ENCODE measurements at places on chromosomes 7 and 10.

- DNase-seq, result no peak
These were observed 952.2 kb downstream of the CNTNAP2 start for GRCh38 chr7:147068842-147069241.

- no peak for DNase-seq
These were observed 70.0 kb upstream of the ZMIZ2 start for GRCh38 chr7:44678471-44679179.

DNA sequence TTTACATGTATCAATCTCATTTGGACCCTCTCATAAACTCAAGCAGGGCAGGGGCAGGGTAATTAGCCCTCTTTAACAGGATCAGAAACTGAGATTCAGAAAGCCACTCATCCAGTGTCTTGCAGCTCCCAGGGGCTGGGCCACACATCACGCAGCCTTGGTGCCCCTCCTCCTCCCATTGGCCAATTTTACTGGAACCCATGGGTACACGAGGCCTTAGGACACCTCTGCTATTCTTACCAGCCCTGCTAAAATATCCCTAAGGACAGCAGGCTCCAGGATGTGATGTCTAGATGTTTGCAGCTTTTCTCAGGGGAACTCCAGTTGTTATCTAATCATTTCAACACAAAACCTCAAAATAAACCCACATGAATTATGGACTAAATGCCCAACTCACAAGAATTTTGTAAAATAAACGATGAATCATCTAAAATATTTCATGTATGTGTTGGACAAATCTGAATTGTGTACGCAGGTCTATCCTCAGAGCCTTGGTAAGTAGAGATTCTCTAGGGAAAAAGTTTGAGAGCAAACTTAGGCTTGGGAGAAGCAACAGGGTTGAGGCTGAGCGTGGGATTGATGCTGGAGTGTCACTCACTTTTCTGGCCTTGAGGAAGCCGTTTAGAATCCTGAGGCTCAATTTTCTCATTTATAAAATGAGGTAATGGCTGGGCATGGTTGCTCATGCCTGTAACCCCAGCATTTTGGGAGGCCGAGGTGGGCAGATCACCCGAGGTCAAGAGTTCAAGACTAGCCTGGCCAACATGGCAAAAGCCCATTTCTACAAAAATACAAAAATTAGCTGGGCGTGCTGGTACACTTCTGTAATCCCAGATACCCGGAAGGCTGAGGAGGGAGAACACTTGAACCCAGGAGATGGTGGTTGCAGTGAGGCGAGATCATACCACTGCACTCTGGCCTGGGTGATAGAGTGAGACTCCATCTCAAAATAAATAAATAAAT lies 69.7 kb upstream of the TNS3 start:
- DNase-seq, result no peak

DNA sequence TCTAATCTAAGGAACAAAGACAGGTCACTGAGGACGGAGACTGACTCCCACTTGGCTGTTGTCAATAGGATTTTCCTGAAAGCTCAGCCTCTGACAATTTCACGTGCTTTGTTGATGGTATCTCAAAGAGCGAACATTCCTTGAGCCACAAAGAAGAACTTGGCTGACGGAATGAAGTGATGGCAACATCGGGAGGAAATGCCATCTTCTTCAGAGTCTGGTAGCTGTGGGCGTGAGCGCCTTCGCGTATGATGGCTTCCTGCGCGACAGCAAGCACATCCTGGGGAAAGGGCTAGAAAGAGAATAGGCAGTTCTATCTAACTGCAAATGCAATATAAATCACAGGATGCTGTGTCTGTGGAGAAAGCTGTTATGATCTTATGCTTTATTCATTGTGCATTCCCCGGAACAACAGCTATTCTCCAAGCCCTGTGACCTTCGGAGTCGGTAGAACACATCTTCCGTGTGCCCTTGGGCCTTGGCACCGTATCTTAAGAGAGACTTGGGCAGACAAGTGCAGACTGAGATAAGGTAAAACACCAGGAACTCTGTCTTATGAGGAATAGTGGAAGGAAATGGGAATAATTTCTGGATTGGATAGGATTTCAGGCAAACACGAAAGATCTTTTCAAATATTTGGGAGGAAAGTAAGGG lies 19.6 kb upstream of the GTPBP4 start:
- DNase-seq, result no peak

GRCh38 chr7:69738396-69738951 lies 140.2 kb downstream of the AUTS2 start:
- no peak for DNase-seq

GRCh38 chr7:47350425-47350824 lies 231.5 kb downstream of the TNS3 start:
- DNase-seq, result no peak

Measured in activated CD8-positive, alpha-beta memory T cell treated with anti-CD3 and anti-CD28 coated beads, Interleukin-2, amount 50 U/mL, for 4 hours (primary cell).